Naive thymus-derived CD4-positive, alpha-beta T cell (primary cell): ENCODE measurements at places on chromosomes 11 and 22.

GRCh38 chr11:14137284-14137683 lies 174.8 kb downstream of the SPON1 start:
- H3K4me1 ChIP-seq, result no peaks in the 10 kb centered on the region
- no peak overlapping the region for H3K27ac ChIP-seq
- no peak overlapping the region for H3K4me3 ChIP-seq

- H3K27ac ChIP-seq, result no peak overlapping the region
- no peak for DNase-seq
- H3K4me3 ChIP-seq, result no peak overlapping the region
- H3K36me3 ChIP-seq, result no peaks in the 10 kb centered on the region
Observed at GRCh38 chr11:87405356-87405755, 367.6 kb downstream of the TMEM135 start.

DNA sequence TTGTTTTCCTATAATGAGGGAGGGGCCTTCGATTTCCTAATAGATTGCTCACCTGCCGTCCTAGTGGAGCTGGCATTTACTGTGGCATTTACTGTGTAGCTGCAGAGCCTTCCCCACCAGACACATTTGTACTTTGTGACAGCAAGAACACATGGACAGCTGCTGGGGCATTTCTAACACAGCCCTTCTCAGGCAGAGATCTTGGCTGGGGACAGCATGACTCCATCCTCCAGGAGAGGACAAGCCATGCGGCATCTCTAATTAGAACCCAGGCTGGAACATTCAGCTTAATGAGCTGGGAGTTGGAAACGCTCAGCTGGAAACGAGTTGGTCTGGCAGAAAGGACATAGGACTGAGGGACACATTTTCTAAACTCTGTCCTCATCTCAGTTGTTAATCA lies 887.5 kb downstream of the NTM start:
- H3K4me3 ChIP-seq, result no peak overlapping the region
- H3K36me3 ChIP-seq, result no peaks in the 10 kb centered on the region
- H3K4me1 ChIP-seq, result no peaks in the 10 kb centered on the region
- H3K27me3 ChIP-seq, result no peaks in the 10 kb centered on the region
- DNase-seq, result no peak

DNA sequence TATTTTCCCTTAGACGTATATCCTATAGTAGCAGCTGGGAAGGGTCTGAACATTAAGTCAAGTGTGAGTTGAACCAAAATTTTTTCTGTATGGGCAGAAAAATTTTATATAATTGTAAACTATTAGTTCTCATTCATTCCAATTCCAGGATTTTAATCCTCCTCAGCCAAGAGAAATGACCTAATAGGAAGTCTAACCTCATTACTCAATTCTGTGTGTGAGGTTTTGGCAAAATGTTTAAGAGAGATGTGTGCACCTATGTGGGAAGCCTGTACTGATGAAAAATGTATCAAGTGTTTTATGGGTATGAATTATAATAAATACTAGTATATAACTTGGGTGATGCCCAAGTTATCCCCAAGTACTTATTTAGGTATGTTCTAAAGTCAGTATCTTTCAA lies 311.6 kb upstream of the PITPNB start:
- H3K4me1 ChIP-seq, result no peaks in the 10 kb centered on the region
- no peak overlapping the region for H3K27ac ChIP-seq
- no peaks in the 10 kb centered on the region for H3K27me3 ChIP-seq
- no peaks in the 10 kb centered on the region for H3K36me3 ChIP-seq
- DNase-seq, result no peak

- H3K27me3 ChIP-seq, result no peaks in the 10 kb centered on the region
- H3K36me3 ChIP-seq, result no peaks in the 10 kb centered on the region
- no peak overlapping the region for H3K27ac ChIP-seq
- DNase-seq, result no peak
- H3K4me3 ChIP-seq, result no peak overlapping the region
- H3K4me1 ChIP-seq, result no peaks in the 10 kb centered on the region
Observed at GRCh38 chr11:74256378-74257133, 54.9 kb downstream of the P4HA3 start.

- H3K27me3 ChIP-seq, result peaks cover 9% of the 10 kb centered on the region
- H3K4me3 ChIP-seq, result no peak overlapping the region
- no peak for DNase-seq
- H3K36me3 ChIP-seq, result no peaks in the 10 kb centered on the region
Observed at GRCh38 chr11:69637198-69637940, 3.6 kb upstream of the CCND1 start.

DNA sequence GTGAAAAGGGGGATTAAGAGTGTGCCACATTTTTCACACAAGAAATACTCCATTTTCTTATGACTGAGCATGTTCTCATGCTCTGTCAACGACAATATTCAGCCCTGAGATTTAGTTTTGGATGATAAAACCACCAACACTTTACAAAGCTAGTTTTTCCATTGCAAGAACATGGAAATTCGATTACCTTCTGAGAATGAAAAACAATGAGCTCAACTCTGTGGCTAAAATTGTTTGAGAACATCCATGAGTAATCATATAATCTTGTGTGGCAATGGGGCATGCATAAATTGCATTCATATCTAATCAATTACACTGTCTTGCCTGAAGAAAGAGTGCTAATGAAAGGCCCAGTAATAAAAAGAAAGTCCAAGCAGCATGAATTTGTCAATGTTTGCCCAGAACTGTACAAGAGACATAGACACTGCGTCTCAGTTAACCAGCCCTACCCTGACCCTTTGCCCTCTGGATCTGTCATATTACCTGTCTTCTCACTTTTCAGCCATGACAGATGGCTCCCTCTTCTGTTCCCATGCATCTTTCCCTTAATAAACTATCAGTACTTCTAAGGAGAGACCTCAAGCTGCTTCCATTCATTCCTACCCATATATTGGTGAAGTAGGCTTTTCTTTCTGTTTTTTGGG lies 253.4 kb downstream of the FAM76B start:
- no peak for DNase-seq
- H3K27ac ChIP-seq, result no peak overlapping the region
- no peaks in the 10 kb centered on the region for H3K36me3 ChIP-seq
- H3K4me1 ChIP-seq, result no peaks in the 10 kb centered on the region

GRCh38 chr11:121802542-121802941 lies 313.5 kb downstream of the BLID start:
- DNase-seq, result no peak
- no peak overlapping the region for H3K27ac ChIP-seq
- no peaks in the 10 kb centered on the region for H3K27me3 ChIP-seq
- no peaks in the 10 kb centered on the region for H3K4me1 ChIP-seq
- H3K4me3 ChIP-seq, result no peak overlapping the region
- H3K36me3 ChIP-seq, result no peaks in the 10 kb centered on the region

GRCh38 chr11:68053117-68053516 lies 14.3 kb downstream of the TCIRG1 start:
- H3K27ac ChIP-seq, result no peak overlapping the region
- DNase-seq, result no peak
- no peak overlapping the region for H3K4me3 ChIP-seq
- H3K27me3 ChIP-seq, result no peaks in the 10 kb centered on the region
- H3K36me3 ChIP-seq, result peaks cover 13% of the 10 kb centered on the region
